ENCODE measurements at places on chromosomes 6 and 20.

- no peak for DNase-seq
These were observed 109.0 kb downstream of the HFE start for GRCh38 chr6:26195924-26196845.

DNA sequence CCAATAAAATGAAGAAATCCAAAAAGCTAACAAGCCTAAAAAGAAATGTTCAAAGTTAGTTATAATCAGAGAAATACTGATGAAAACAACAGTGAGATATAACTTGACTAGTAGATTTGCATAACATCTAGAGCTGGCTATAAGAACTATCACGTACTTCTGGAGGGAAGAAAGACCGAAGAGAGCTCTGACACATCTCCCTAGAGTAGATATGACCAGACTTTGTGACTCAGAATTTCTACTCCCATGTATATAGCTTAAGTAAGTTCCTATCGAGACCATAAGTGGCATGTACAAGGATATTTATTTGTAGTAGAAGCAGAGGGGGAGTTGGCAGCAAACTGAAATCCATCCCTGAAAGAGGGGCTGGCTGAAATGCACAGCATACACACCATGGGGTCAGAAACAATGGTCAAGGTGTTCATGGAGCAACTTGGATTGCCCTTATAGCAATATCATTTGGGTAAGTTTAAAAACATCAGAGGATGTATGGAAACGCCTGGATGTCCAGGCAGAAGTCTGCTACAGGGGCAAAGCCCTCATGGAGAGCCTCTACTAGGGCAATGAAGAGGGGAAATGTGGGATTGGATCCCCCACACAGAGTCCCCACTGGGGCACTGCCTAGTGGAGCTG lies 25.6 kb upstream of the IL17A start:
- DNase-seq: no peak

DNA sequence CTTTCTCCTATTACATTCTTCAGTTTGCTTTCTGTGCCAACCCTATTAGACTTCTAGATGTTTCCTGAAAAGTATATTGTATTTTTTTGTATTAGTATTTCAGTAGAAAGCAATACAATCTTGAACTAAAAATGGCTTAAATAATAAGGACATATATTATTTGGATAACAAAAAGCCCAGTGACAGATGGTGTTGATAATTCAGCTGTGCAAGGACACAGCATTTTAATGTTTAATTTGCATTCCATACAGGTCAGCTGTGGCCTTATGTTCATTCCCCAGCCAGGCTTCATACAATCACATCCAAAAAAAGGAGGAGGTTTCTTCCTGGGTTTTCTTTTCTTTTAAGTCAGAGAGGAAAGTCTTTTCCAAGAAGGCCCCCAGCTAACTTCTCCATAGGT lies 236.9 kb downstream of the CD109 start:
- DNase-seq: no peak

GRCh38 chr6:14549304-14549770 lies 431.8 kb downstream of the CD83 start:
- DNase-seq: no peak

DNA sequence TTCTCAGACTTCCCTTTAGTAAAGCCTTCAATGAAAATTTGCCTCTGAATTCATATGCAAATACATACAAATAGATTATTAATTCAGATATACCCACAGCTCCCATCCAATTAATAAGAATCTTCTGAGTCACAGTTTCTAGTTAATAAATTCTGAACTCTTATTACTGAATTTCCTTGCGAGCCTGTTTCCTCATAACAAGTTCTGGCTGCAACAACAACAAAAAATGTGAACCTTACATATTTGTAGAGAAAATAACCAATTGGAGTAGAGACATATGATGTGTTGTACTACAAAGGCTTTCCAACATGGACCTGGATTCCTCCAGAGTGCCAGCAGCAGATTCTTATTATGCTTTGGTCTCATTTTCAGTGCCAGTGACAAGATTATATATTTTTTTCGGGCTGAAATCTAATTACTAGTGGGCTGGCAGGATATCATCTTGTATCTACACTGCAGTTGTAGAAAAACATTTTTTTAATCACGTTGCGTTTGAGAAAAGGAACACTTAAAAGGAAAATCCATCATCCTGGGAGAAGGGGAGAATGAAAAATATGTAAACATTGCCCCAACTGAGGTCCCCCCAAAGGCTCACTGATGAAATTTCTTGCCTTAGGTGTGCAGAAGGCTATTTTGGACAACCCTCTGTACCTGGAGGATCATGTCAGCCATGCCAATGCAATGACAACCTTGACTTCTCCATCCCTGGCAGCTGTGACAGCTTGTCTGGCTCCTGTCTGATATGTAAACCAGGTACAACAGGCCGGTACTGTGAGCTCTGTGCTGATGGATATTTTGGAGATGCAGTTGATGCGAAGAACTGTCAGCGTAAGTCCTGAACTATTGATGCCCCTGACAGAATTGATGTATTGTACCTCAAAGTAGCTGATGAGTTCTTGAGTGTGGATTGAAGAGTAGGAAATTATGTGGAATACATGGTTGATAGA lies 404.6 kb downstream of the LAMA2 start:
- no peak for DNase-seq

GRCh38 chr20:36744764-36745191 lies 1.1 kb downstream of the NDRG3 start:
- DNase-seq: peak; percentile 74
